ENCODE measurements at places on chromosomes 3 and 15.
A peak's percentile ranks its signal among the peaks of the same experiment; 100 is the strongest.

GRCh38 chr3:72034986-72035385, 250.0 kb upstream of the PROK2 start:
- no peak for DNase-seq

DNA sequence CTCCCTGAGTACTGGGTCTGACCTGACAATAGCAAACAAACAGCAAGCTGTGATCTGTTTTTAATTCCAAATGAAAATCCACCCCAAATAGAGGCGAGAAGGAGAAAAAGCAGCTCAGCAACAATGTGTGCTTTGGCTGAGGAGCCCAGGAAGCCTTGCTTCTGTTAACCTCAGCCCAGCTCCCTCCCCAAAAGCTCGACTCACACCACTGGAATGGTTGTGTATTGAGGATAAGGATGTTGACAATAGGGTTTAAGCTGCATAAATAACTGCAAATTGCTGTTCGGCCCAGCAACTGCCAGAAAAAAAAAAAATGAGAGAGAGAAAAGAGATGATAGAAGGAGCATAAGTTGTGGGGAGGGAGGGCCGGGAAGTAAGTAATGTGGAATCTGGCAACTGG, 104.0 kb upstream of the TBC1D5 start:
- DNase-seq, result peak; percentile 69

DNA sequence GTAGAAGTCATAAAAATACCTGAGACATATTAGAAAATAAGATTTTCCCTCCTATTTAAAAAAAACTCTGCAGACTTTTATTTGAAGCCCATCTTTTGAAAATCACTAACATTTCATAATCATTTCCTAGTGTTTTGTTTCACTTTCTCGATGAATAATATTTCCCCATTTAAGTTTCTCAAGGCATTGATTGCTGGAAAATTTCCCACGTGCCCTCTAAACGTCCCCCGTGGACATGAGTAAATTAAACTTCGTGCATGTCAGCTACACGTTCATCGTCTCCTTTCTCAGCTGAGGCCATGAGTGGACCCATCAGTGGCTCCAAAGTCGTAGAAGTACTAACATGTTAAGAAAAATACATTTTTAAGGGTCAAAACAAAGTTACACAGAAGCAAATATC, 2.0 kb upstream of the TM2D3 start:
- no peak for DNase-seq

DNA sequence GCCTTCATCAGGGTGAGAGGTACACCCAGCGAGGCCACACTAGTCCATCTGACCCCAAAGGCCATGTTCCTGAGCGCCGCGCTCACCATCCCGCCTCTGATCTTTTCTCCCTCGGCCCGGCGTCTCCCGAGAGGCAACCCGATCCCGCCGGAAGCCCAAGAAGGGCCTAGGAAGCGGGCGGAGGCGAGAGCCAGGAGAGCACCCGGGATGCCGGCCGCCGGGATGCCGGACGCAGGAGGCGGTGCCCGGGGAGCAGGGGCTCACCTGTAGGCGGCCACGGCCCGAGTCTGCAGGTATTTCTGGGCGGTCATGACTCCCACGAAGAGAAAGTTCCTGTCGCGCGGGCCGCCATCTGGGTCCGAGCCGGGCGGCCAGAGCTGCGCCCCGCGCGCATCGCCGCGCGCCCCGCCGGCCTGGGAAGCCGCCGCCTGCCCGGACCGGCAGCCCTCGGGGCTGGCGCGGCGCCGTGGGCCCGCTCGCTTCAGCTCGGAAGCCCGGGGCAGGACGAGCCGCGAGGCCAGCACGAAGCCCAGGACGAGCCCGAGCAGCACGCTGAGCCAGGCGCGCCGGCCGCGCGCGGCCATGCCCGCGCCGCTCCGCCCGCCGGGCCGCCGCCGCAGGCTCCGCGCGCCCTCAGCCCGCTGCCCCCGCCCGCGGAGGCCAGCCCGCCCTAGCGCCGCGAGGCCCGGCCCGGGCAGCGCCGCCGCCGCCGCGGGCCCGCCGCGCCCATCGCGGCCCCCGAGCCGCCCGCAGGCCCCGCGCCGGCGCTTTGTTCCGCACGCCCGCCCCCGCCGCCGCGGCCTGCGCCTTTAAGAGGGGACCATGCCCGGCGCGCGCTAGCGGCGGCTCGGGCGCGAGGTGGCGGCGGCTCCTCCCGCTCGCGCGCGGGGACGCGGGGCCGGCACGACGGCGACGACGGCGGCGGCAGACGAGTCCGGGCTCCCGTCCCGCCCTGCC, 697 bp downstream of the CHSY1 start:
- DNase-seq, result no peak

DNA sequence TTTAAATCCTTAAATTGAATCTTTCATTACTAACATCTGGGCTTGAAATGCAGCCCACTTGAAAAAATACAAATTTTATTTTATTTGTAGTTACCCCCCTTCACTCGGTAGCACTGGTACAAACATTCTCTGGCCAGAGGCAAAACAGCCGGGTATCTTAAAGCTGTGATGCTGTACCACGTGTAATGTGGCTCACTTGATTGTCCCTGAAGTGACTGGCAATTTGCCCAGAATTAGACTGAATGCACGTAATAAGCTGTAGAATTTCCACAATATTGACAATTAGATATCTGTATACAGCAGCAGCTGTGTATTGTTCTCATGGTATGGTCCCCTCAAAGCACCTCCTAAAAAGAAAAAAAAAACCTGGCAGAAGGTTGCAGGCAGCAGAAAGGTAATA, 192.8 kb upstream of the TBC1D5 start:
- no peak for DNase-seq

DNA sequence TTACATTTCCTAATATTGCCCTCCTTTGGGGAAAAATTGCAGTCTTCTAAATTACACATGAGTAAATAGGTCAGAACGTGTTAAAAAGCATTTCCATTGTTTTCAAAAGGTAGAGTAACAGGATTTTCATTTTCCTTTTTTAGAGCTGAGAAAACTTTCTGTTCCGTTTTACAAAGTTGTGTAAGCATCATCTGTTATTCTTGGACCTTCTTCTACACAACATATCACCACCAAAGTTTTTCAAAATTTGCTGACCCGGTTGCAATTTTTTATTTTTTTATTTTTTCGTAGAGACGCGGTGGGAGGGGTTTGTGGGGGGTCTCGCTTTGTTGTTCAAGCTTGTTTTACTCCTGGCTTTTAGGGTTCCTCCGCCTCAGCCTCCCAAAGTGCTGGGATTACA, 1.1 kb downstream of the CCDC39 start:
- DNase-seq, result no peak

DNA sequence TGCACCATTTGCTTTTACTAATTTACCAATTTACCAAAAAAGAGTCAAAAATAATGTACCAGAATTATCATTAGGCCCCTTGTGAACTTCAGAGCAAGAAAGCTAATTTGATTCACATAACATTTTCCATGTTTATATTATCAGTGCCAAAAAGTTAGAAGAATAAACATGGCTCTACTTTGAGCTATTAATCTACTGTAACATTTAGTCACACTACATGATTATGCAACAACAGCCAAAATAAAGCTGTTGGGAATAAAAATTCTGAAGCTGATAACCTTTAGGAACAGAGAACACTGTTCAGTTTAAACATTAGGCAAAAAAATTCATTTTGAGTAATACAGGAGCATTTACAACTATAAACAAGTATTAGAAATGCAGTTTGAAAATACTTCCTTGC, 63.6 kb downstream of the PROS1 start:
- DNase-seq, result no peak

DNA sequence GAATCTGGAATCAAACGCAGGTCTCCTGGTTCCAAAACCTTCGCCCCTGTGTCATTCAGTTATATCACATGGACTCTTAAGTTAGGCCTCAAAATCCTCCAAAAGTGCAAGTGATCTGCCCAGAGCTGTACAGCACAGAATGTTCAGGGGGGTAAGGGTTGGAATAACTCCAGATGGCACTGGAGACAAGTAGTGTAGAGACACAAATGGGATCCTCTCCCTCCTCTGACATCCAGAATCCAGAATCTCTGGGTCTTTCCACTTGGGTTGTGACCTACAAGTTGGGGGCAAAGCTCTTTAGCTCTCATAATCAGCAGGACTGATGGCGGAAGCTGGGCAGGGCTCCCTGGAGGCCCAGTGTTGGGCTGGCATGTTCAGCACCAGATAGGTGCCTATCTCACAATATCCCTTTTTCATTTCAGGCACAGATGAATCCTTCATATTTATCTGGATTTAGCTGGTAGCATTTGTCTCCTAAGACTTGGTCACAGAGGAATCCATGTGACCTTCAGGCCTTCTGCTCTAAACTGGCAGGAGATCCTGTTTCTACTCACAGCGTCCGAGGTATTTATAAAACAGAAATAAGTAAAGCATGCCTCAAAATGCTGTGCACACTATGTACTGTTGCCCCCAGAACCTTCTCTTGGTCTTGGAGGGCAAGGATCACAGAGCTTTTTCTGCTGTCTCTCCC, 15.4 kb downstream of the ABHD2 start:
- DNase-seq, result no peak

DNA sequence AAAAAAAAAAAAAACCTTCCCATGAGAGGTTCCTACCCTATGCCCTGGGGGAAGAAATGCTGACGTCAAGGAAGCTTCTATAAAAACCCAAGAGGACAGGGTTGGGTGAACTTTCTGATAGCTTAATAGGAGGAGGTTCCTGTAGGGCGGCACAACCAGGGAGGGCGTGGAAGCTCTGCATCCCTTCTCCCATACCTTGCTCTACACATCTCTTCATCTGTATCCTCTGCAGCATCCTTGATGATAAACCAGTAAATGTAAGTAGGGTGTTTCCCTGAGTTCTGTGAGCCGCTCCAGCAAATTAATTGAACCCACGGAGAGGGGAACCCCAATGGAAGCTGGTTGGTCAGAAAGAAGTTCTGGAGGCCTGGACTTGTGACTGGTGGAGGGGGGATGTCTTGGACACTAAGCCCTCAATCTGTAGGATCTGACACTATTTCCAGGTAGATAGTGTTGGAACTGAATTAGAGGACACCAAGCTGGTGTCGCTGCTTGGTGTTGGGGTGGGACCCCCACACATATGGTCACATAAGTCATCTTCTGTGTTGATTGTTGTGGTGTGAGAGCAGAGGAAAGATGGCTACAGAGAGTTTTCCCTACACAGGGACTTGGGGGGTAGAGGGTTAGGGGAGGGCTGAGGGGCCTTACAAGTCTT, 91.5 kb downstream of the ST6GAL1 start:
- no peak for DNase-seq

GRCh38 chr15:77027697-77028450, 32.9 kb downstream of the PSTPIP1 start:
- DNase-seq, result no peak

DNA sequence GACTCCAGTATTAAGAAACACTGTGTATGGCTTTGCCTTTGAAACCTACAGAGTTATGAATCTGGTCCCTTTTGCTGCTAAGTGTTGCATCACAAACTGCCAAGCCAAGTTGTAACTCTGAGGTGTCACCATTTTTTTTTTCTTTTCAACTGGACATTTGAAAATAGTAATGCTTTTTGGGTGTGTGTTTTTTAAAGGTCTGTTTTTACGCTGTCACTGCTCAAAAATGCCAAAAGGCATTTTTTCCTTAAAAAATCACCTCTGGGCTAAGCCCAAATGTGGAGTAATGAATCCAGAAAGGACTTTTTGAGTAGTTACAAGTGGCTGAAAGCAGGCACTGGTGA, 9.5 kb downstream of the SMAD3 start:
- peak; percentile 66 for DNase-seq

- DNase-seq, result peak; percentile 70
Measured at GRCh38 chr15:73650416-73651126, 17.4 kb upstream of the NPTN start.

Measured in AG10803 (cell line).